ENCODE measurements at places on chromosomes 11 and 22. TPM values are rescaled to one million over a fixed set of nuclear protein-coding genes. Genes with fewer than 3 reads are reported as not detected.

The OR5B21 gene
- 0.40 TPM for total RNA-seq

The UBQLN3 gene
- total RNA-seq: not detected

The ENTHD1 gene
- 0.30 TPM for total RNA-seq

The C11orf87 gene
- total RNA-seq: not detected

The NXPE1 gene
- total RNA-seq: not detected

The ZNF215 gene
- total RNA-seq: 1.7 TPM

The PDGFD gene
- 0.11 TPM for total RNA-seq
